ENCODE measurements at places on chromosomes 5 and 9. TPM values are rescaled to one million over a fixed set of nuclear protein-coding genes. Genes with fewer than 3 reads are reported as not detected.

AMBP gene
- total RNA-seq, result not detected

KIF27 gene
- 3.8 TPM for total RNA-seq

HACD4 gene
- total RNA-seq, result 4.8 TPM

PRRX2 gene
- total RNA-seq, result not detected

CATSPER3 gene
- total RNA-seq, result 4.1 TPM

NTRK2 gene
- 6.4 TPM for total RNA-seq

OR1Q1 gene
- total RNA-seq, result not detected

DNAI1 gene
- total RNA-seq, result not detected

CCL27 gene
- total RNA-seq, result not detected

GRXCR2 gene
- total RNA-seq, result not detected

SPAAR gene
- total RNA-seq, result 2.5 TPM

ANXA2R gene
- total RNA-seq, result 0.96 TPM

FGF10 gene
- total RNA-seq, result 2.2 TPM

PAEP gene
- not detected for total RNA-seq

KCNV2 gene
- not detected for total RNA-seq

C5orf34 gene
- total RNA-seq, result not detected

SPARC gene
- total RNA-seq, result 91.0 TPM

OMD gene
- total RNA-seq, result 2.2 TPM

NNT gene
- total RNA-seq, result 21.9 TPM

RNF180 gene
- total RNA-seq, result 3.5 TPM

PKD2L2 gene
- not detected for total RNA-seq

DOCK2 gene
- 8.3 TPM for total RNA-seq

FGD3 gene
- 5.2 TPM for total RNA-seq

Measured in transverse colon (tissue), 4 donors.